ENCODE measurements at places on chromosomes 5 and 9.

GRCh38 chr5:150431574-150431973, 18.0 kb downstream of the RPS14 start:
- no peaks in the 10 kb centered on the region for H3K36me3 ChIP-seq
- peaks cover 4% of the 10 kb centered on the region for H3K4me1 ChIP-seq
- DNase-seq, result no peak
- H3K27me3 ChIP-seq, result no peaks in the 10 kb centered on the region
- H3K4me3 ChIP-seq, result no peak overlapping the region
- H3K27ac ChIP-seq, result no peak overlapping the region

- DNase-seq, result peak; percentile 83
- H3K4me1 ChIP-seq, result peaks cover 6% of the 10 kb centered on the region
- H3K4me3 ChIP-seq, result peak within 1 kb of the TSS; percentile 71
Observed at GRCh38 chr5:172640822-172641358, at the start of gene NEURL1B. NEURL1B (plus strand) TSS chr5:172641263; CDS start chr5:172641407, 144 bp downstream.

- H3K27ac ChIP-seq, result no peak overlapping the region
- DNase-seq, result peak; percentile 48
- no peaks in the 10 kb centered on the region for H3K27me3 ChIP-seq
- peaks cover 8% of the 10 kb centered on the region for H3K4me1 ChIP-seq
Observed at GRCh38 chr9:92942688-92943616, 4.4 kb upstream of the FGD3 start.

GRCh38 chr5:93359296-93359959, 221.6 kb downstream of the NR2F1-AS1 start:
- H3K4me1 ChIP-seq, result no peaks in the 10 kb centered on the region
- no peak overlapping the region for H3K4me3 ChIP-seq
- no peaks in the 10 kb centered on the region for H3K27me3 ChIP-seq
- no peaks in the 10 kb centered on the region for H3K36me3 ChIP-seq
- DNase-seq, result no peak

- no peak overlapping the region for H3K4me3 ChIP-seq
- H3K4me1 ChIP-seq, result no peaks in the 10 kb centered on the region
- no peak overlapping the region for H3K27ac ChIP-seq
- H3K36me3 ChIP-seq, result peaks cover 7% of the 10 kb centered on the region
- DNase-seq, result no peak
Observed at GRCh38 chr9:35001285-35001677, 11.7 kb downstream of the DNAJB5 start.

DNA sequence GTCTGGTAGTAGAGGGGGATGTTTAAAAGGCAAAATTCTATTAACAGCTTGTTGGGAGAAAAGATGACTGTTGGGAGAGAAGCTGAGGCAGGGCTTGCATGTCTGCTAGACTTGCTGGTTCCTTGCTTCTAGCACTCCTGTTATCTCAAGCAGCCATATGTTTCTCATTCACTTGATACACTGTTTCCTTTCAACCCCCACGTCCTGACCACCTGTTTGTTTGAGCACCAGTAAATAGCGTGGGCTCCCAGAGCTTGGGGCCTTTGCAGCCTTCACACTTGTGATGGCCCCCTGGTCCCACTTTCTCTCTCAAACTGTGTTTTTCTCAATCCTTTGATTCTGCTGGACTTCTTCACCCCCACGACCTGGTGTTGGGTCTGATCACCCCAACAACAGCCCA, 111.7 kb upstream of the TMEM161B start:
- no peak for DNase-seq
- no peaks in the 10 kb centered on the region for H3K36me3 ChIP-seq
- no peaks in the 10 kb centered on the region for H3K27me3 ChIP-seq
- no peak overlapping the region for H3K27ac ChIP-seq
- H3K4me3 ChIP-seq, result no peak overlapping the region

- peak within 1 kb of the TSS; percentile 54 for H3K4me3 ChIP-seq
- H3K36me3 ChIP-seq, result no peaks in the 10 kb centered on the region
- H3K27ac ChIP-seq, result peak within 1 kb of the TSS; percentile 78
- peaks cover 13% of the 10 kb centered on the region for H3K27me3 ChIP-seq
- peaks cover 14% of the 10 kb centered on the region for H3K4me1 ChIP-seq
Observed at GRCh38 chr9:134641173-134641989, at the start of gene COL5A1. COL5A1 (plus strand) TSS chr9:134641803; CDS start chr9:134642188, 385 bp downstream.

DNA sequence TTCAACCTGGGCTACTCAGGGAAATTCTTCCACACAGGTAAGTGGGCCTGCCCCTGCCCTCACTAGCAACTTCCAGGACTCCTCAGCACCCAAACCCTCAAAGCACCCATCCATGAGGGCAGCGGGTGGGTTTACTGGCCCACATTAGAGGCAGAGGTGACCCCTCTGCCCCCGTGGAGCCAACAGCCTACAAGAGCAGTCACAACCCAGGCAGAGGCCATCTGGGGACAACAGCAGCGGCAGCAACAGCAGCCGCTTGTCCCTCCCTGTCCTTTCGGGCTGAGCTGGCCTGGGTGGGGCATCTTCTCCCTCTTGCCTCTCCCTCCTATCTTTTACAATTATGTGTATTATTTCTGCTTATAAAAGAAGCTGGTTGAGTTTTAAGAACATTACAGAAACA, 25.1 kb downstream of the NDST1 start:
- H3K4me3 ChIP-seq, result no peak overlapping the region
- no peaks in the 10 kb centered on the region for H3K4me1 ChIP-seq
- DNase-seq, result no peak
- no peaks in the 10 kb centered on the region for H3K27me3 ChIP-seq
- peaks cover 74% of the 10 kb centered on the region for H3K36me3 ChIP-seq

Measured in upper lobe of right lung (tissue), 1 donor.